GOT3 (cell line): ENCODE measurements at places on chromosomes 16 and 17.

DNA sequence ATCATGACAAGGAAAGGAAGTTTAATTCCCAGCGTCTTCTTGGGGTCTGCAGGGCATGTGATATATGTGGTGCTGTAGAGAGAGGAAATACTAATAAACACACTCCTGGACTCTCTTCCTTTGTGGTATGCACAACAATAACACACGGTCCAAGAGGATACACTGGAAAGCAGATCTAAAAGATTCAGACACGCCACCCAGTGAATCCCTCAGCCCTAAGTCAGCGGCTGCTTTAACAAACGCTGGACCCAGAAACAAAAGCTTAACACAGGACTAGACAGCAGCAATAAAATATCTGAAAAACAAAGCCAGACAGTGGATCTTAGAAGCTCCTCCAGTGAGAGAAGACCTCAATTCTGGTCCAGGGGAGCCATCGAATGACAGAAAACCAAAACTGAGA is 13.1 kb downstream of the CFAP20 start:
- no peak for DNase-seq

DNA sequence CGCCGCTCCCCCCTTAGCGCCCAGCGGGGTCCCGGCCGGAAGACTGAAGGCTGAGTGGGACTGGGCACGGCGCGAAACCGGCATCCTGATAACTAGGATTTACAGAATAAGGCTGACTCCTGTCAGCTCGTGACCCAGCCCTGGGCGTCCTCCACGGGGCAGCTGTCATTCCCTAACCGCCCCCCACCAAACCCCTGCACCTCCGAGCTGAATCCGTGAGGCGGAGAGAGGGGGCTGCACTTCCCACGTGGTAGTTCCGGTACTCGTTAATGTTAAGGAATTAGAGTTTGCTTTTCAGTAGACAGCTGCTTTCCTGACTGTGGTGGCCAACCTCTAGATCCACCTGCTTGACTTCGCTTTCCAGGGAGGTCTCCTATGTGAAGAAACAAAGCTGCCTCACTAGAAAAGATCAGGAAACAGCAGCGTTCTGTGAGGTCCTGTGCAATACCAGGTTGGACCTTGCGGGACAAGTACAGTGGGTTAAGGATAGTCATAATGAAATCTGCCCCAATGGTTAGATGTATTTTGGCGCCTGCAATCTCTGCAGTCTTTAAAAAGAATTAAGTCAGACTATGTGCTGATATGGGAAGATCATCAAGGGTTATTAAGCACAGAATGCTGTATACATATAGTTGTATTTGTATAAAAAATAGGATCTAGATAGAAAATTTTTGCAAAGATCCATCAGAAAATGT is 1.1 kb upstream of the WBP2 start:
- DNase-seq: no peak

GRCh38 chr16:27232061-27232900 is 29.0 kb downstream of the KDM8 start:
- DNase-seq: no peak

GRCh38 chr17:69130627-69131296 is 10.9 kb downstream of the ABCA6 start:
- DNase-seq: no peak

DNA sequence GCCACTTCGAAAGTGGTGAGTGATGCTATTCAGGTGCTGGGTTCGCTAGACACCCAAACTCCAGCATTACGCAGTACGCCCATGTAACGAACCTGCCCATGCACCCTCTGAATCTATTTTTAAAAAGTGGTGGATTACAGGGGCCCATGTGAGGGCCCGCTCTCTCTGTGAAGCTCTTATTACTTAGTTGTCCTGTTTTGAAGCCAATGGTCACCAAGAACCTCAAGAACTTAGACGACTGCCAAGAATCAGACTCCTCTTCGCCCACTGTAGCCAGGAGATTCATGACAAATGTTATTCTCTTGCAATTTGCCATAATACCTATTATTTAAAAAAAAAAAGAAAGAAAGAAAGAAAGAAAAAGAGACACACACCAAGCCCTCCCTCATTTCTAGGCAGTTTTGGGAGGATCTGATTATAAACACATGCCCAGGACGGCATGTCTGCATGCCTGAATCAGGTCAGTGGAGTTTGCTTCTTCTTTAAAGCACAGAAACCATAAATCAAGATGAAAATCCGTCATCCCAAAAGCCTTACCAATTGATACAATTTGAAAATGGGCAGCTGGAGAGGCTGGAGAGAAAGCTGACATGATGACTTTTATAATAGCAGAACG is 108.6 kb downstream of the IRX3 start:
- no peak for DNase-seq

GRCh38 chr17:48295362-48296288 is 134.4 kb downstream of the SKAP1 start:
- DNase-seq: no peak

DNA sequence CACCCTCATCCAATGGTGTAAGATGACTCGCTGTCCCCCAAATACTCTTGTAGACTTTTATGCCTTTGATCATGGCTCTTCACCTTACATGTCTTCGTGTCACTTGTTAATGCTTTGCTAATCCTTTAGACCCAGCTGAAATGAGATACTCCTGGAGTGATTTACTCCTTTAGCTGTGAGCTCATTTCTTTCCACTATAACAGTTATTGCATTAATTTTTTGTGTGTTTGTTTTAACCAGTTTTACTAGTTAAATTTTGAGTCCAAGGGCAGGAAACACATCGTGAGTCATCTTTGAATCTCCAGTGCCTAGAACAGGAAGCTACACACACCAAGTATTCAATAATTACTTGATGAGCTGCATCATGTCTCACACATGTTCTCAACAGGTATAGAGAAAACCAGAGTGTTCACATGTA is 6.5 kb upstream of the CTCF start:
- no peak for DNase-seq

DNA sequence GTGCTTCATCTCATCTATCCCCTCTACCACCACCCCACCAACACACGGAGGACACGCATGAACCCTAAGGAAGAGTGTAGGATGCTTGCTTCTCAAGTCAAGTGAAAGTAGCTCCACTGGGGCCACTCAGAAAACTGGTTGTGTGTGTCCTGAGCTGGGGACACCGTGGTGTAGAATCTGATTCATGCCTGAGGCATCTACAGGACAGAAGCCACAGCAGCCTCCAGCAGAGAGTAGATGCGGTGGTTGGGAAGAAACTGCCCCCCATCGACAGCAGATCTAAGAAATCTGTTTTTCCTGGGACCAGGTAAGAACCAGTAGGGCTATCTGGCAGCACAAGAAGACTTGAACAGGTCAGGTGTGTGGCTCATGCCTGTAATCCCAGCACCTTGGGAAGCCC is 51.9 kb upstream of the HLF start:
- DNase-seq: no peak

GRCh38 chr16:73057291-73058210 is 9.6 kb upstream of the ZFHX3 start:
- DNase-seq: no peak

DNA sequence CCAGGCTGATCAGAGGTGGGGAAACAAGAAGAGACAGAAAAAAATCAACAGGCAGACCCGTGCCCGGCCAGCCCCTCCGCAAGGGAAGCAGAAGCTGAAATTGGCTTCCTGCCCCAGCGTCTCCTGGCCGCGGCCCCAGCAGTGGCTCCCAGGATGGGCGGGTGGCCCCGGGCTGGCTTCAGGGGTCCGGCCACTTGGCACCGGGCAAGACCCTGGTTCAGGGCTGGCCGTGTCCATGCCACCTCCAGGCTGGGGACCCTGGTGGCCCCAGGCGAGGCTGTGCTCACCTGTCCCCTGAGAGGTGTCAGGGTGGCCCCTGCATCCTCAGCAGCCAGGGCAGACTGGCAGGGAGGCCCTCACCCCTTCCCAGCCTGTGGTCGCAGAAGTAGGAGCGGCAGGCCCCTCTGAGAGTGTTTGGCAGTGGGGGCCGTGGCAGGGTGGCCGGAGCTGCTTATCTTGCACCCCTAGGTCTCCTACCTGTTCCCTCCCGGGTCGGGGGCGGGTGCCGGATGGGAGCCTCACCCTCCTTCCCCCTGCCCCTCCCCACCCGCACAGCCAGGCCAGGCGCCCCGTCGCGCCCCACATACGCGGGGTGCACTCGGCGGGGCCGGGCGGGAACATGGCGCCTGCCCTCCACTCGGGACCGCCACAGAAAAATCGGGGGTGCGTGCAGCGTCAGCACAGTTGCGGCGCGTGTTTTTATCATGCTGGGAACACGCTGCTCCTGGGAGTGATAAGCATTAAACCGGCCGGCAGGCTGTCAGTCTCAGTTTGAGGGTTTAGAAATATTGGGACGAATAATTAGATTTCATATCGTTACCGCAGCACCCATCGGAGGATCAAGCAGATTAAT is 46.7 kb upstream of the ZC3H18 start:
- DNase-seq: no peak

GRCh38 chr17:78341559-78342448 is 18.1 kb downstream of the SOCS3 start:
- peak; percentile 46 for DNase-seq
